GM12892 (cell line): ENCODE measurements at places on chromosomes 7 and 10.

DNA sequence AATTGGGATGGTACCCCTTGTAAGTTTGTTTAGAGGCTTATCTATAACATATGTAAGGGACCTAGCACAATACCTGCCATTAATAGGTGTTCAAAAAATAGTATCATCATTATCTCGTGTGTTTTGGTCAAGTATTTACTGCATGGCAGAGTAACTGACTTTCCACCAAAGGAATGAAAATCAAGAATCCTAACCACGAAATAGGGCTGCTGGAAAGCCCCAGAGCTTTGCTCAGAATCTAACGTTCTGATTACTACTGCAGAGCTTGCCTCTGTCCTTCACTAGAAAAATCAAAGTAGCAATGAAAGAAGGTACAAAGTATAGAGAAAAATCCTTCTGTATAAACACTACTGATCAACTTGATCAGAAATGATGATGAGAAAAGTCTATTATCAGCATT is 34.9 kb downstream of the DCLRE1C start:
- no peak for DNase-seq

DNA sequence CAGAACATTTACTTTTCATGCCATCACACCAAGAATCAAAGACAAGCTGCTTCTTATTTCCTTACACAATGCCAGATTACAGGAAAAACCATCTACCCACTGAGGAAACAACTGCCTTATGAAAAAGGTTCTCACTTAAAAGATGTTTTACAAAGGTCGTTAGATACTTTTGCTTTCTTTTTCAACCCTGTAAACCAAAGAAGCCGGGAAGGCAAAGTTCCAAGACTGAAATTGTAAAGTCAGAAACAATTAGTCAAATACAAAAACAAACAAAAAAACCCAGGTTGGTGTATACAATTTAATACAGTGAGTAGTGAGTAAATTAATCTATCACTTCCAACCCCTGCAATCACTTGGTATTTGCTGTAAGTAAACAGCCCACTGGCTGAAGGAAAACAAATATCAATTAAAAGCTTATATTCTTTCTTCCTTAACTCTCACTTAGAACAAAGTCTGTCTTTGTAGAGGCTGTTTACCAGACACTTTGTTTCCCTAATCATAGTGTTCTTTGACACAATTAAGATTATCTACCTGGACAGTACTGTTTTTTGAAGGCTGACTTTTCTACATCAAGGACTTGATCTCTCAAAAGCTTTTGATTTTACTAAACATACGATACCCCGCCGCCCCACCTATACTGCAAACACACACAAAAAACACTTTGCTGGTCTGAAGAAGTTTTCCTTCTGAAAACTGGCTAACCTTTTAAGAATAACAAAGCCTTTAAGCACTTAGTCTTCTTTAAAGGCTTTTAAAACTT is 18.1 kb downstream of the ERLIN1 start:
- DNase-seq: no peak

GRCh38 chr7:152887191-152887590 is 127.6 kb downstream of the ACTR3B start:
- no peak for DNase-seq

- DNase-seq: no peak
Measured at GRCh38 chr7:136230210-136230609, 253.1 kb upstream of the MTPN start.

DNA sequence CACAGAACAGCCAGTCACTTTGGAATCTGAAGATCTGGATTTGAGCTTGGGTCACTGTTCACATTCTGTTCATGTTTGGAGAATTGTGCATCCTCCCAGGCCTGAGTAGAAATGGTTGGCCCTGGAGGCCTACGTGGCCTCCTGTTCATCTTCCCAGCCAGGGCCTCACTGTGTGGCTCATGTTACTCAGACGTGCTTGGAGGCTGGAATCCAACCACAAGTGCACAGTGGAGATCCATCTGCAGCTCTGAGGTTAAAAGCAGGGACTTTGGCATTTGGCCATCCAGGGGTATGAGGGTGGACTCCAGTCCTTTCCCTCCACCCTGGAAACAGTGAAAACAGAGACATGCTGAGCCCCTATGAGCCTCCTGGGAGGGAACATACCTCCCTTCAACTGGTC is 709.0 kb upstream of the IGFBP3 start:
- DNase-seq: no peak

- DNase-seq: no peak
Measured at GRCh38 chr7:20305726-20306125, 25.0 kb upstream of the ITGB8 start.
